ENCODE measurements at places on chromosomes 3 and 15.

- DNase-seq, result no peak
Observed at GRCh38 chr15:73851689-73852088, 21.7 kb upstream of the TBC1D21 start.

DNA sequence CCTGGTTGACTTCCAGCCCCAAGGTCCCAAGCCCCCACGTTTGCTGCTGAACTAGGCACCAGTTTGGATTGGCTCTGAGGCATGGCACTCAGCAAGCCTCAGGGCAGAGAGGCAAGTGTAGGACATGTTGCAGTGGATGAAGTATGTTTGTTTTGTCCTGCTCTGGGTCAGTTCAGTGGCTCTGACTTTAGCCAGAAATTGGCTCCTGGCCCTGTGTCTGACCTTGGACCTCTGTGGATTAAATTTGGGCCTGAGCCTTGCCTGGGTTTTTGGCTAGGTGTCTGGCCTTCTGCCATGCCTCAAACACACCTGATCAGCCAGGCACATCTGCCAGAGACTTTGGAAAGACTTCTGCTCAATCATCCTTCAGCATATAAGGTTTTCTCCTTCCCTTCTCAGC is 3.6 kb upstream of the MRAS start:
- DNase-seq, result no peak

- DNase-seq, result no peak
Observed at GRCh38 chr3:133159498-133160475, 121.6 kb downstream of the TMEM108 start.

- no peak for DNase-seq
Observed at GRCh38 chr3:62982795-62983455, 107.7 kb upstream of the CADPS start.

DNA sequence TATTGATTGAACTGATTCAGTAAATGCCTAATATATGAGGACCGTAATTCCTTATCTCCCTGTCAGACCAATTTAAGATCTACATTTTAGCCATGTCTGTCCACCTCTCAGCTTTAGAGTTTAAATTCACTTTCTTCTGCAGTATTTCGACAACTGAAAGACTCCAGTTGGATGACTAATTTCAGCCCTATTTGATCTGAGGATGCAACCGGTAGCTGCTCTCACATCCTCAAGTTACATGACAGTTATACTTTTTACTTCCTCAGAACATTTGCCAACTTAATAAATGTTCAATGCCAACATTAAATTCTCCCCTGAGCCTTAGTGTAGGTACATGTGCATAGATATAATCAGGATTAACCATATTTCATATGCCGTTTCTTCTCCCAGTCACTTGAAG is 2.5 kb upstream of the HHLA2 start:
- no peak for DNase-seq

DNA sequence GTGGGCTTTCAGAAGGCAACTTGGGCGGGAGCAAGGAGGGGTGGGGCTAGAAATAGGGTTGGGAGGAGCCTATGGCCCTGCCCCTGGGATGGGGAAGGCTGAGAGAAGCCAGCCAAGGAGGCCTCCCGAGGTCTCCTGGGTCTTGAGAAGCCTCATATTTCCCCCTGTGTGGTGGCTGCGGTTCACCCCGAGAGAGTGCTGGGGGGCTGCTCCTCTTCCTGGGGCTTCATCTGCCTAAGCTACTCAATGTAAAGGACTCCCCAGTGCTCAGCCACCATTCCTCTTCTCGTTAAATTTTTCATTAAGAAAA is 174.3 kb downstream of the SMAD6 start:
- no peak for DNase-seq

DNA sequence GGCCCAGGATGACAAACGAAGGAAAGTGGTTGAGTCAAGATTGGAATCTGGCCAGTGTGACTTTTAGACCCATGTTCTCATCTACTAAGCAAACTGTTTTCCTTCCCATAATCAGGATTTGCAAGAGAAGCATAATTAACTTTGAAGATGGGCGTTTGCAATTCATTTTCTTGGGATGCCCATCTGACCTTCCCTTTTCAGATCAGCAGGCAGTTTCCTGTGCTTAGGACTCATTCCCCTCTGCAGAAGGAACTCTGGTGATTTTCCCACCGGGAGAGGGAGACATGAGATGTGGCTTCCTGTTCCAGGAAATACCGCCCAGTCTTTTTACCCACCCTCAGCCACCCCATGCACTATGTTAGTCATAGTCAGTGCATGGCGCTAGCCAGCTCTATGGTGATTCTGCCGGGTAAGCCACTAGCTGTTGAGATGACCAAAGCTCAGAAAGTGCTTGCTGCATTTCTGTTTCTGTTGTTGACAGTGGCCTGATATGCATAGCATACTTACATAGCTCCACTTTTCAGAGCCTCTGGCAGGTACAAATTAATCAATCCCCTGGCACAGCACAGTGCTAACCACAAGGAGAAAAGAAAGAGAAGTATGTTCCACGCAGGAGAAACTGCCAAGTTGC is 129.4 kb downstream of the VGLL4 start:
- no peak for DNase-seq

DNA sequence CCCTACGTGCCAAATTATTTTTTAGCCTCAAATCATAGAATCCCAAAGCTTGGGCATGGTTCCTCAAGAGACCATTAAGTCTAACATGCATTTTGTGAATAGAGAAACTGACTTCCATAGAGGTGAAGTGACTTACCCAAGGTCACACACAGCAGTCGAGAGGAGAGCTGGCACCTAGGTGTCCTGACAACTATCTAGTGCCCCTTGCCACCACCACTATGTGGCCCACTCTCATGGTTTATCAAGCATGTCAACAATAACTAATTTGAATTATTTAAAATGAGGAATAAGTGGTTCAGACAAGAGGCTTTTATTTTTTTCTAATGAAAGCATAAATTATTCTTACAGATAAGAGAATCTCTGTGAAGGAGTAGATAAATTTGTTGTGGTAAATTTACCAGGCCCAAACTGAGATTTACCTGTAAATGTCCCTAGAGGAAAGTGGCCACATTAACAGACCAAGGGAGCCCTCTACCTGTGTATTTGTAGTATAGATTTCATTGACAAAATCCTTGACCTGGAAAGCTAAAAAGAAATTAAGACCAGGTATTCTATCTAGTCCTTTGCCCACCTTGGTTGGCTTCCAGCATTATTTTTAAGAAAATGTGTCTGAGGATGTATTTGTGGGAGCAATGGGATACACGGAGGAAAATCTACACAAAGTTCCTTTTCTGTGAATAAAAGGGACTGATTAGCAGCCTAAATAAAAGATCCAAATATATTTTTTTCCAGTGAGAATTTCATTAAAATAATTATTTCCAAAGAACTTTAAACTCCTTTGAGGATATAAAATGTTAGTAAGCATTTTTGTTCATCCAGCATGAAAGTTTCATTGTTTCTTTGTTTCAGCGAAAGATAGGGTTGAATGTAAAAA is 49.1 kb downstream of the IQCH start:
- DNase-seq, result no peak

DNA sequence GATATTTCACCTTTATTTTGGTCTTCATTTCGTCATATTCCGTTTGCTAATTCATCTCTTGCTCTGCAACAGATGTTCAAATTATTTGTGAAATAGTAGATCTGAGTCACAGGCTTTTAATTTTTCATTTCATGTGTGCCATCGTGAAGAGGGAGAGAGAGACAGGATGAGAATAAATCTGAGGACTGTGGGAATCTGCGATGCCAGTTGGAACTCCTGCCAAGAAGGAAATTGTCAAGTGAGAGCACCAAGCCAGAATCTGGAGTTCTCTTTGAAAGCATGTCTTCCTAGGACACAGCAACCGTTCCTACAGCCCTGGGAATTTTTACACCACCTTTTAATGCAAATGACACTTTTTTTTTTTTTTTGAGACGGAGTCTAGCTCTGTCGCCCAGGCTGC is 48.8 kb downstream of the NSMCE3 start:
- no peak for DNase-seq

DNA sequence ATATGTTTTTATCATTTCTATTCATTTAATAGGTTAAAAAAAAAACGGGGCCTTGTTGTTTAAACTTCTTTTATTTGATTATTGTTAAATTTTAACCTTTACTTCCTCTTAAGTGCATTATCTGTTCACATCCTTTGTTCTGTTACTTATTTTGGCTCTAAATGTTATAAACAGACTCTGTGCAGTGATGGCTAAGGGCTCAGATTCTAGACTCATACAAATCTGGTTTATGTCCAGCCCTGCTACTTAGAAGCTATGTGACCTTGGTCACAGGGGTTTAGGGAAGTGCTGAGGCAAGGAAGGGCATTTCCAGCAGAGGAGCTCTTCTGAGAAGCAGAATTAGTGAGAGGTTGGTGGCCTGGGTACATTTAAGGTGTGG is 55.3 kb upstream of the VILL start:
- DNase-seq, result no peak

DNA sequence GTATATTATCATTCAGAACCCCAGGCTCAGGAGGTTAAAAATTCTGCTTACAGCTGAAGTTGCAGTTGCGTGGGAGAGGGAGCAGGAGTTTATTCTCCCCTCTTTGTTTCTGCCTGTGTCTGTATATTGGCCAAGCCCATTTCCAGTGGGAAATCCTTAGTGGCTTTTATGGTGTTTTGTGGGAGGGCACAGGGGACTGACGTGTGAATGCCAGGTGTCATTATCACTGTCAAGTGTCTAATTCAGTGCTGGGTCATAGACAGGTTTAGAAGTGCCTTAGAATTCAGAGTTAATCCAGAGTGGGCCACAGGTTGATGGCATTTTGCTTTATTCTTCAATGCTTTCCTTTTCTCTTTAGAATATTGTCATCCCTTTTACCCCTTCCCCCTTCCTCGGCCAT is 33.4 kb downstream of the SLCO3A1 start:
- DNase-seq, result no peak

DNA sequence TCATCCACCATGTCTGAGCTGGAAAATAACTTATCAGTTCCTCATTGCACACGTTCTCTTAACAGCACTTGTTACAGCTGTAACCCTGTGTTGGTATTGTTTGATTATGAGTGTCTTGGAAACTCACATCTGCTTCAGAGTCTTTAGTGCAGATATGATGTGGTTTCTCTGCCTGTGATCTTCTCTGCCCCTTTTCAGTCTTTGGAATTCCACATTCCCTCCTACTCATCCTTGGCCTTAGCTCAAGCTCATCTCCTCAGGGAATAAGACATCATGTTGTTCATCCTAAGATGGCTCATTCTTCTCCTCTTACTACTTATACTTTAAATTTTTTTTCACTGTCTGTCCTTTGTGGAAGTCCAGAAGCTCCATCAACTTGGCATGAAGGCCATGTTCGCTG is 77.7 kb downstream of the SYNPR start:
- DNase-seq, result no peak

DNA sequence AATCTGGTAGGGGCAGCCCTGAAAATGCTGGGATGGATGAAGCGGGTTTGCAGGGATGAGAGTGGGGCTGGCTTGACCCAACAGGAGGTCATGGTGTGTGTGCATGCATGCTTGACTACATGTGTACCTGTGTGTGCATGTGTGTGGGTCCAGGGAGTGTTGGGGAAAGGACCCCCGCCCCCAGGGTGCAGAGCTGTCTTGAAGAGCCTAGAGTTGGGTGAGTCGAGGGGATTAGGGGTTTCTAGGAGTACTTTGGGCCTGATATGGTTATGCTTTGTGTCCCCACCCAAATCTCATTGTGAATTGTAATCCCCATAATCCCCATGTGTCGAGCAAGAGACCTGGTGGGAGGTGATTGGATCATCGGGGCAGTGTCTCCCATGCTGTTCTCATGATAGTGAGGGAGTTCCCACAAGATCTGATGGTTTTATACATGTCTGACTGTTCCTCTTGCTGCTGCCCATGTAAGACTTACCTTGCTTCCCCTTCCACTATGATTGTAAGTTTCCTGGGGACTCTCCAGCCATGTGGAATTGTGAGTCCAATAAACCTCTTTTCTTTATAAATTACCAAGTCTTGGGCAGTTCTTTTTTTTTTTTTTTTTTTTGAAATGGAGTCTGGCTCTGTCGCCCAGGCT is 5.2 kb upstream of the LCTL start:
- no peak for DNase-seq

DNA sequence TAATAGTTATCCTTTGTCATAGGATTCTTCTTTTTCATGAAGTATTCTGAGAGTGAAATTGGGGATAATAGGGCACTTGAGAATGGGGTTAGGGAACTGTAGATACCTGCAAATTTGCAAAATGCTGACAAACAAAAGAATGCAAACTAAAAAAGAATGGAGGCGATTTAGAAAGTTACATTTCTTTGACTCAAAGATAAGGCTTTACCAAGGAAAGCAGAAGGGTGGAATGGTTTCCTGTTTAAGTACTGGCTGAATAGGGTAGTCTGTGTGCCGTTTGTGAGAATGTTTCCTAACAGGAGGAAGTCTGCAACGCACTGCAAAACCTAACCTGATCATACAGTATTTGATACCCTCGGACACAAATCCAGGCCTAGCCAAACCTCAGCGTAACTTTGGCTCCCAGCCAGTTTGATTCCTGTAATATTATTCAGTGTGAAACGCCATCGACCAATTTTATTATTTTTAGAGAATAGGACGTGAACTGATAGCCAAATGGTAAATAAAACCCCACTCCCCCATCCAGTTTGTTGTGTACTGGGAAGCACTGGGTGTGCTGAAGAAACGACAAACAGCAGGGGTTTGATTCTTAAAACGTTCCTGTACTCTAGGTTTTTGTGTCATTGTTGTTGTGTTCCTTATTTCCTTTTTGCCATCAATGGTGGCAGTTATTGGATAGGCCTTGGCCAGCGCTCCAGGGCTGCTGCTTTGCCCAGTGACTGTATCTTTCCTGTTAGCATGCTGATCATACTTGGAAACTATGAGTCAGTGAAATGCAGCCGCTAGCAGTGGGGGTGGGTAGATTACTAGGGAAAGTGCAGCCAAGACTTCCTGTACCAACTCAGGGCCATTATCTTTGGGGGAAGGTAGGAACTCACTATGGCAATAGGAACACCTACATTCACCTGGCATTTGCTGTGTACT is 148.0 kb upstream of the TBL1XR1 start:
- DNase-seq, result no peak

DNA sequence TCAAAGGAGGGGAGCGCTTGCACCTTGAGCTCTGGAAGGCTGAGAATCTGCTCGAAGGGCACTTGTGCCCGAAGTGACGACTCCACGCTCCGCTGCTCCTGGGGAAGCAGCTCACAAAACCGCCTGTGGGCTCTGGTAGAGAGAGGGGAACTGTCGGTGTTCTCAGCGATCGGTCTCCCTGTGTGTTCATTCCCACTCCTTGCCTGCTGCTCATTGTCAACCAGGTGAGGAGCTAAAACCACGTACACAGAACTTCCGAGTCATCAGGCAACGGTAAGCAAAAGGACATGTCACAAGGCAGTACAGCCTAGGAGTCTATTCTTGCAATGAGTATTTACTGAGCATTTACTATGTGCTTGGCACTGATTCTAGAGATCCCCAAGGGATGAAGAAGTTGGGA is 1.5 kb downstream of the CIB1 start:
- no peak for DNase-seq

GRCh38 chr3:48561045-48561736 is 2.4 kb downstream of the UCN2 start:
- DNase-seq, result no peak

DNA sequence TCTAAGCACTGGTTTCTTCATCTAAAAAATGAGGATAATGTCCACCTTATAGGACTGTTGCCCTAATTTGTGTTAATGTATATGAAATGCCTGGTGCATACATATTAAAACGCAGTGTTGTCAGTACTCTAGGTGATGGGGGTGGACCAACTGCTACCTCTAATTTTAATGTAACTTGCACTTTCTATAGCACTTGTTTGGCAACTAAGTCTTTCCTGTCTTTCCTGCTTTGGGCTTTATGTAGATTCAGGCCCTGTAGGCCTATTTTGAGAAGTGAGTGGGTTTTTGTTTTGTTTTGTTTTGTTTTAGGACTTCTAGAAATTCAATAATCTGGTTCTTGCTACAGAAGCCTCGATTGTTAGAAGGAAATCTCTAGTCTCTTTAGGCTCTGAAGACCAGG is 21.2 kb downstream of the SLC7A14 start:
- DNase-seq, result no peak

GRCh38 chr3:111173906-111174305 is 102.3 kb downstream of the NECTIN3 start:
- no peak for DNase-seq
